T-helper 17 cell (primary cell): ENCODE measurements at places on chromosomes 2 and 18.
A peak's percentile ranks its signal among the peaks of the same experiment; 100 is the strongest.

GRCh38 chr2:204545861-204546735, 823 bp downstream of the PARD3B start:
- DNase-seq: no peak

DNA sequence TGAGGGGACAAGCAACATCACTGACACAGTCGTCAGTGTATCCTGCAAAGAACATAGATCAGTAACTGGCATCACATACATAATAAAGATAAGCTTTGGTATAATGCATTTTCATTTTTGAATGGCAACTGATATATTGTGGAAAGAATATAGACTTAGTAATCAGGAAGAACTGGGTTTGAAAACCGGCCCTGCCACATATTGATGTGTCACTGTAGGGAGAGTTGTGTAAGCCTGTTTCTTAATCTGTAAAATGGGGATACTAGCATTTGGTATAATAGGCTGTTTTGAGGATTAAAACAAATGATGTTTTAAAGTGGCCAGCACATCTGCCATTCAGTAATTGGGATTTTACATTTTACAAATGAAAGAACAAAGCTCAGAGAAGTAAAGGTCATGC, 277.8 kb upstream of the CNTNAP5 start:
- no peak for DNase-seq

- no peak for DNase-seq
Observed at GRCh38 chr2:108288534-108289106, at the start of gene SULT1C2. Gene SULT1C2, plus strand, starts transcription at chr2:108288895. Its CDS starts 4,773 bp downstream, at chr2:108293668.

GRCh38 chr2:207227062-207227748, 61.5 kb upstream of the KLF7 start:
- DNase-seq: no peak

GRCh38 chr2:241249654-241250053, 61.2 kb downstream of the ANO7 start:
- DNase-seq: no peak

DNA sequence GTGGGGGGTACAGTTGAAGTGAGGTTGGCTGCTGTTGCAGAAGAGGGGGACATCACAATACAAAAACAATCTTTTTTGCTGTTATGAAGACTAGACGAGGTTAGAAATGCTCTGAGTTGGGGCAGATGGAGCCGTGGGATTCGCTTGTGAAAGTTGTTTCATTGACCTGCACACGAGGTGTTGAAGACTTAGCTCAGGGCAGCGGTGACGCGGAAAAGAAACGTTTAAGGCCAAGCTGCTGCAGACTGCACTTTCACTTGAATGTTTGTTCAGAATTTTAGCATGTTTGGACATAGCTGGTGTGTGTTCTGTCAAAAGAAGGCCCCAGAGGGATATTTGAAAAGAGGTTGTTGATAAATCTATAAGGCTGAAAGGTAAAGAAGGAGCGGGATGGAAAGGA, 46.3 kb downstream of the MTCL1 start:
- no peak for DNase-seq

DNA sequence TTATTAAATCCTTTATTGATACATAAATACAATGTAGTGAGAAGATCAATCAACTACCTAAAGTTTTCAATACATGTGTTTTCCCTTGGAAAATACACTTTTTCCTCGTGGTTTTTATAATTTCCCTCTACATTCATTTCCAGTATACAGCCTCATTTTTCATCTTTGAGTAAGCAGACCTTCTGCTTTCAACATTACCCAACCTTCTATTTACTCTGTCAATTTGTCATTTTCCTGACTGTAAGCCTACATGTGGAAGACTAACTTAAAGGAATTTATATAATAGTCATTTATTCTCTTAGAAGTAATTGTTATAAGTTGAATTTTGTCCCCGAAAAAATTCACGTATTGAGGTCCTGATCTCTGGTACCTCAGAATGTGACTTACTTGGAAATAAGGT, 594.0 kb downstream of the NUP35 start:
- DNase-seq: no peak

GRCh38 chr2:64179582-64180321, 35.5 kb upstream of the PELI1 start:
- no peak for DNase-seq

GRCh38 chr2:160258492-160258805, 58.4 kb upstream of the ITGB6 start:
- no peak for DNase-seq

DNA sequence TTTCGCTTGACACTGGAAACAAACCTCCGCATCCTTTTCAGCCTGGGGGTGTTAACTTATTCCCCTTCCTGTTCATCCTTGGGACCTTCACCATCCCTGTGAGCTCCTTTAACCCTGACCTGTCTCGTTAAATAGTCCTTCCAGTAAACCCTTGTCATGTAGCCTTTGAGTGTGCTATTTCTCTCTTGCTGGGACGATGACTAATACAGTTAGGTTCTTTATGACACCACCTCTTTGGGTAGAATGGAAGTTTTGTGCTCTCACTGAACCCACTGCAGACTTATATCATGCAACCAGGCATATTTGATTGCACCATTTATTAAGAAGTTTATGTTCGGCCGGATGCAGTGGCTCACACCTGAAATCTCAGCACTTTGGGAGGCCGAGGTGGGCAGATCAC, 40.5 kb upstream of the GAREM1 start:
- no peak for DNase-seq

GRCh38 chr18:79496978-79497637, 101.4 kb downstream of the NFATC1 start:
- no peak for DNase-seq

DNA sequence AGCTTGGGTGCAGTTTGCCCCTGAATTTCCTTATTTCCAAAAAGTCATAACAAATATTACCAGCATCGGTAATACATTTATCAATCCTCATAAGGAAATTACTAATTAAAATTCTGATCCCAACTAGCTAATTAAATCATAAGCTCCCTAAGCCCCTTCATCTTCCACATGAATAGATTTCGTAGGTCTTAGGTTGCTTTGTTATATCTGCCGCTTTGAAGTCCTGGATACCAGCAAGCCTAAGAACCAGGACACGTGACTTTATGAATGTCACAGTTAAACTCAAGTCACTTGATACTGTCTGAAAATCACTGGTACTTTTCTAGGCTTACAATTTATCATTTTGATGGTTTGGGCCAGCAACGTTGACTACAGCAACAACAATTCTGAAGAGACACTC, 134.8 kb upstream of the CAVIN2 start:
- DNase-seq: no peak

- DNase-seq: no peak
Observed at GRCh38 chr2:69196327-69197117, 183.5 kb downstream of the ANTXR1 start.

GRCh38 chr2:202104286-202104870, 31.3 kb downstream of the KIAA2012 start:
- DNase-seq: no peak

- DNase-seq: no peak
Observed at GRCh38 chr2:217774232-217774631, 228.6 kb downstream of the TNS1 start.

DNA sequence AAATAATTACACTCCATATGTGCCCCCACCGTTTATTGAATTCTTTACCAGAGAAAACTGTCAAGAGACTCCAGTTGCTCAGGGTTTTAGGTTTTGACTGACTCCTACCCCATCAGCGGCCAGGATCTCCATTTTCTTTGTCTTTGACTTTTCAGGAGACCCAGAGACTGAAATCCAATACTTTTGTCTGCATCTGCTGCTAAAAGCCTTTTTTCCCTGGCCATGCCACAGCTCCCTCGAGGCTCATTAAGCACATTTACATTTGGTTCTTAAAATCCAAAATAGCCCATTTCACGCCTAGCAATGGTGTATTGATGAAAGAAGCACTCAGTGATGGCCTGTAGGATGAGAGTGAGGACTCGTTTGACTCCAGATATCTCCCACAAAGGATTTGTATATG, 332.6 kb upstream of the ACVR2A start:
- no peak for DNase-seq

GRCh38 chr2:207768168-207768865, 1.4 kb downstream of the FZD5 start:
- peak; percentile 10 for DNase-seq

DNA sequence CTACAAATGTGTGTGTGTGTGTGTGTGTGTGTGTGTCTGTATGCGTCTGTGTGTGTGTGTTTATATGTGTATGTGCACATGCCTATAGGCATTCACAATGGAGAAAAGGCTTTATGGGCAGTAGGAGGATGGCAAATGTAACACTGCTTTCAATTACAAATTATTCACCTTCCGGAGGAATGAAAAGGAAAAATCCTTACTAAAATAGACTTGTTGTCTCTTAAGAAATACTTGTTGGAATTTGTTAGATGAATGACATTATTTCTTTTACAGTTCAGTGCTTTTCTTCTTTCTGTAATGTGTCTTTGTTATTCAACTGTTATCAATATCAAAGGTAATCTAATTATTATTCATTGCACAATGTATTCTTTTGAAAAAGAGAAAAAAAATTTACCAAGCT, 874.3 kb downstream of the ERBB4 start:
- no peak for DNase-seq

DNA sequence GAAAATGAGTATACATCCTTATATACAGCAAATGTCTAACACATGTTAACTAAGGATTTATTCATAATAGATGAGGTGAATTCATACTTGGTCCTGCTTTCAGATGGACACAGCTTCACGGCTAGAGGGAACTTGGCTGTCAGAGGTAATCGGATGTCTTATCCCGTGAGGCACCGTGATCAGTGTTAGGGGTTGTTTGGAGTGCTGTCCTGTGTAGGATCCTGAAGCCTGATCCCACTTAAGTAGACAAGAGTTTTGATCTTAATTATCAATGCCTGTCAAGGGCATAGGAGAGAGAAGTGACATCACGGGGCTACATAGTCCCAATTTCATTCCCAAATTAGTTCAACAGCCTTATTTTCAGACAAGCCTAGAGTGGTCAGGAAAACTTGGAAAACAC, 204.6 kb downstream of the RNF144A start:
- no peak for DNase-seq

DNA sequence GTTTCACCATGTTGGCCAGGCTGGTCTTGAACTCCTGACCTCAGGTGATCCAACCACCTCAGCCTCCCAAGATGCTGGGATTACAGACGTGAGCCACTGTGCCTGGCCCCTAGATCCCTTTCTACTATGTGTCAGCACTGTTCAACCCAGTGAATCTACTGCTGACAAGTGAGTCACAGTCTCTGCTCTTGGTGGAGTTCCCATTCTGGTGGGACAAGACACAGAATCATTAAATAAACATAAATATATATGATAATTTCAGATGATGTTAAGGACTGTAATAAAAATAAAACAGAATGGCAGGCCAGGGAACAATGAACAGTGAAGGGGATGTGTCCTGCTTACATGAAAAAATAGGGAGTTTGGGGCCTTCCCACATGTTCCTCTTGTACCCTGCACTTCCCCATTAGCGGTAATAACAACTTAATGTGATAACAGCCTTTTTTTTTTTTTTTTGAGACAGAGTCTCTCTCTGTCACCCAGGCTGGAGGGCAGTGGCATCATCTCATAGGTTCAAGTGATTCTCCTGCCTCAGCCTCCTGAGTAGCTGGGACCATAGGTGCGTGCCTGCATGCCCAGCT, 112.2 kb downstream of the CPO start:
- no peak for DNase-seq

GRCh38 chr2:23286031-23286757, 98.8 kb upstream of the KLHL29 start:
- no peak for DNase-seq

- no peak for DNase-seq
Observed at GRCh38 chr2:223759569-223760430, 77.6 kb downstream of the AP1S3 start.

DNA sequence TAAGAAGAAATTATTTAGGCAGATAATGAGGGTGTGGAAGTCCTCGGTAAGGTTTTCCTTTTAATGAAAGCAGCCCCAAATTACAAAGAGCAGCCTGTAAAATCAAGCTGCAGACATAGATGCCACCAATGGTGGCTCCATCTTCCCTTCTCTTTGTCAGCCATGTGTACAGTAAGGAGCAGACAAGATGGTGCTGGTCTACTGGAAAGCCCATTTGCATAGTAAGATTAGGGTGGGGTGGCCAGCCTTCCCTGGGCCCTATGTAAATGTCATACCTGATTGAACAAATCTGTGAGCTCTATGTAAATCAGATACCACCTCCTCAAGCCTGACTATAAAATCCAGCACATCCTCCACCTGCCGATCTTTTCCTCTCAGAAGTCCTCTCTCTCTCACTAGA, 154.4 kb upstream of the SERTAD2 start:
- DNase-seq: no peak

- peak; percentile 45 for DNase-seq
Observed at GRCh38 chr2:231900486-231900942, 25.7 kb downstream of the NPPC start.

- DNase-seq: no peak
Observed at GRCh38 chr2:177327009-177327408, 62.5 kb upstream of the NFE2L2 start.

- DNase-seq: no peak
Observed at GRCh38 chr2:127063701-127064590, 43.0 kb downstream of the BIN1 start.

DNA sequence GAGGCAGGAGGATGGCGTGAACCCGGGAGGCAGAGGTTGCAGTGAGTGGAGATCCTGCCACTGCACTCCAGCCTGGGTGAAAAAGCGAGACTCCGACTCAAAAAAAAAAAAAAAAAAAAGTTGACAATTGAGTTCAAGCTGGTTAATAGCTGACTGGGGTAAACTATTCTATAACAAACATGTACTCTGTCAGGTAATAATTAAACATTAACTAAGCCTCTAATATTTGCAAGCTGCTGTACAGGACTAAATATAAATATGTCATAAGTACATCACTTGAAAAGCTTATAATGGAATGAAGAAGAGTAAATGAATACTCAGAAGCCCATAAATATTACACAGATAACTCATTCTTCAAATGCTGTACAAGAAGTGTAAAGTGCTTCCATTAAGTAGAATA, 190.4 kb upstream of the CRIM1 start:
- no peak for DNase-seq

DNA sequence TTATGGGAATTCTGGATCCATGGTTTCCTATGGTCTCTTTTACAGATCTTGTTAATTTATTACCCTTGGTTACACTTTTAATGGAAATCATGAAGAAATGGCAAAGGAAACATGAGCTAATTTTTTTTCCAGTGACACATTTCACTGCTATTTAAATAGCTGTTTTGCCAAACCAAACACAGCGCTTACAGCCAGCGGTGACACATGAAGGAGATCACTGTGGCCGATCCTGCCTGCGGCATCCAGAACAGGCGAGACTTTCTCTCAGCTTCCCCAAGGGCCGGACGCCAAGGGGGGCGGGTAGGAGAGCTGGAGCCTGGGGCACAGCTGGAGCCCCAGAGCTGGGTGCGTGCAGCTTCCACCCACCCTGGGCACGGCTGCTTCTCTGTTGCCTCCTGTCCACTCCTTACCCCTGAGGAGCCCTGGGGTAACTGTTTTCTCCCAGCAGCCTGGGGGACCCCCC, 81.4 kb upstream of the PKDCC start:
- DNase-seq: no peak
